Naive thymus-derived CD8-positive, alpha-beta T cell (primary cell): ENCODE measurements at places on chromosomes 5 and 9.

DNA sequence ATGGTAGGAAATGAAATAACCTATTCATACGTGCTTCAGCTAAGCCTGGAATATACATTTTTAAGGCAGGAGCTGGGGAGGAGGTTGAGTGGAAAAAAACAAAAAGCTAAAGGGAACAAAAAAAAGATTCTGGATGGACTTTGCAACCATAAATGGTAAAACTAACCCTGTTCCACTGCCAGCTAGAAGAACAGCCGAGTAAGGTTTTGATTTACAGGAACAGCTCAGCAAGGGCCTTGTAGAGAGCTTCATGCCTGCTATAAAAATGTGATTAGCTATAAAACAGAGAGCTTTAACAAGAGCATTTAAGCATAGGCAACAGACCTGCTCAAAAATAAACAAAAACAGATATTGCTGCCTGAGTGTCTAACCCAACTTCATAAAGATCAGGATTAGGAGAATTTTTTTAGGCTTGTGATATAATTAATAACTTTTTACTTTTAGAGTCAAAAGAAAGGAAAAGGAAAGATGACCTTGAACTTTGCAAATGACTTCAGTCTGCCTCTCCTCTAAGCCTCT, 194.8 kb downstream of the FBXL7 start:
- H3K4me1 ChIP-seq, result no peaks in the 10 kb centered on the region
- H3K36me3 ChIP-seq, result no peaks in the 10 kb centered on the region
- no peak overlapping the region for H3K27ac ChIP-seq
- DNase-seq, result no peak
- no peak overlapping the region for H3K4me3 ChIP-seq

GRCh38 chr5:85159395-85159794, 774.7 kb upstream of the EDIL3 start:
- H3K4me1 ChIP-seq, result no peaks in the 10 kb centered on the region
- no peak for DNase-seq
- no peak overlapping the region for H3K4me3 ChIP-seq
- no peaks in the 10 kb centered on the region for H3K27me3 ChIP-seq

DNA sequence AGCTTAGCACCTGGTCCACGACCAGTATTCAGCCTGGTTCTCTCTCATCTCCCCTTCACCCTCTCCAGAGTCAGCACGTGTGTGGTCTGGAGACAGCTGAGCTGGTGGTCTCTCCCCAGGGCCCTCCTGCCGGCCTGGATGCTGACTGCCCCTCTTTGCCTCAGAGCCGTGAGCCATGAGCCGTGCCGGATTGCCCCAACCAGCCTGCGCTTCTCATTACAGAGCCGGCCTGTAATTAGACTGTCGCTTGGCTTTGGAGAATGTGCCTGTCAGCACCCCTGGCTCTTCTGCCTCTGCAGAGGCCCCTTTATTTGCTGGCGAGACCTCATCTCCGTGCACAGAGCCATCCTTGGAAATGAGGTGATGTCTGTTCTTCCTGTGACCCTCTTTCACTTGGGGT, 118.7 kb upstream of the BOD1 start:
- H3K27ac ChIP-seq, result no peak overlapping the region
- no peak overlapping the region for H3K4me3 ChIP-seq
- no peaks in the 10 kb centered on the region for H3K27me3 ChIP-seq
- no peaks in the 10 kb centered on the region for H3K36me3 ChIP-seq

DNA sequence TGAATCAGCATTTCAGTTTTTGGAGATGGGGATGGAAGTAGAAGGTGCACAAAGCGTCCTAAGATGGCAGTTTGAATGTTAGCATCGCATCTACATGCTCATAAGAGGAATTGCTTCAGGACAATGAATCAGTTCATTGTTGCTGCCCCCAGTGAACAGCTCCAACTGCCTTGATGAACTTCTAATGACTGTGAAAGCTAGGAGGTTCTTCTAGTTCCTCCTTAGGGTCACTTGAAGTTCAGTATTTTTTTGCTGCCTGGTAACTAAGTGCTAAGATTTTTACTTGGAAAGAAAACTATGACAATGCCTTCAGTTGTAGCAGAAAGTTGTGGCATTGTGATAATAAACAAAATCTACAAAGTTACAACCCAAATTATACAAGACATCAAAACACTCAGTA, 271.6 kb downstream of the RAB3C start:
- no peak for DNase-seq
- peaks cover 7% of the 10 kb centered on the region for H3K27me3 ChIP-seq
- H3K27ac ChIP-seq, result no peak overlapping the region
- no peaks in the 10 kb centered on the region for H3K4me1 ChIP-seq

GRCh38 chr5:39892708-39893107, 467.9 kb upstream of the DAB2 start:
- H3K27ac ChIP-seq, result no peak overlapping the region
- no peaks in the 10 kb centered on the region for H3K4me1 ChIP-seq
- no peaks in the 10 kb centered on the region for H3K36me3 ChIP-seq
- no peaks in the 10 kb centered on the region for H3K27me3 ChIP-seq
- no peak overlapping the region for H3K4me3 ChIP-seq
- no peak for DNase-seq

- no peaks in the 10 kb centered on the region for H3K36me3 ChIP-seq
- no peak overlapping the region for H3K27ac ChIP-seq
- DNase-seq, result no peak
- H3K27me3 ChIP-seq, result peaks cover 14% of the 10 kb centered on the region
These were observed 4.4 kb downstream of the IL33 start for GRCh38 chr9:6219981-6220380.

GRCh38 chr5:178527458-178528307, 62.5 kb downstream of the COL23A1 start:
- H3K27ac ChIP-seq, result no peak overlapping the region
- H3K4me1 ChIP-seq, result no peaks in the 10 kb centered on the region
- H3K27me3 ChIP-seq, result no peaks in the 10 kb centered on the region
- H3K36me3 ChIP-seq, result no peaks in the 10 kb centered on the region
- no peak overlapping the region for H3K4me3 ChIP-seq

DNA sequence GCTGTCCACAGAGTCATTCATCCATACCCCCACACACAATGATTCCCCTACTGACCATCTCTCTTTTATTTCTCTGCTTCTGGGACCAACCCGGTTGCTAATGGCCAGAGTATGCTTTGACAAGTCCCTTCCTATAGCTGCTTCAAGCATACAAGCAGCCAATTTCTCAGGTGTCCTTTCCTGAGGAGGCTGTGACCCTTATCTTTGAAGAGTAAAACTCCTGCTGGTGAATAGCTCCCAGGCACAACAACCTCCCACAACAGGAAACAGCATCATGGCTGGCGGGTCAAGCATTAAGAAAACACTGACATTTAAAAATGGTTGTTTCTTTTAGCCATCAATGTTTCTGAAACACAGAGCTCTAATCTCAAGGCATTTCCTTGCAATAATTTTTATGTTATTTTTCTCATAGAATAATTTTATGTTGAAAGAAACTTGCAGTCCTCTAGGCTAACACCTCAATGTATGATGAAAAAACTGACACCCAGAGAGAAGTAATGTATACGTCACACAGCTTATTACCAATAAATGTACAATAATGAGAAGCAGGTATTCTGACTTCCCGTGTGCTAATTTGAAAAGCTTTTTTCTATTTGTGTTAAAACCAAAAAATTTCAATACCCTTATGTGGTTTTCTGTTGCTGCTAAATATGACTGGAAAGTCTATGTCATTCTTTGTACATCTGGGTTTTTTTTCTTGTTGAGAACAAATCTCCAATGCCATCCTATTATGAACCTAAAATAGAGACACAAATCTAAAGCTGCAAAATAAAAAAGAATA, 7.5 kb upstream of the PAM start:
- H3K4me3 ChIP-seq, result no peak overlapping the region
- H3K4me1 ChIP-seq, result peaks cover 6% of the 10 kb centered on the region

- peaks cover 2% of the 10 kb centered on the region for H3K4me1 ChIP-seq
- H3K27ac ChIP-seq, result no peak overlapping the region
- DNase-seq, result no peak
- H3K4me3 ChIP-seq, result no peak overlapping the region
- peaks cover 3% of the 10 kb centered on the region for H3K36me3 ChIP-seq
- peaks cover 11% of the 10 kb centered on the region for H3K27me3 ChIP-seq
These were observed 17.8 kb upstream of the OLFM1 start for GRCh38 chr9:135069558-135070197.

- no peaks in the 10 kb centered on the region for H3K36me3 ChIP-seq
- peaks cover 44% of the 10 kb centered on the region for H3K4me1 ChIP-seq
- no peak overlapping the region for H3K4me3 ChIP-seq
- no peak for DNase-seq
- peak overlapping the region; percentile 94 for H3K27ac ChIP-seq
- H3K27me3 ChIP-seq, result no peaks in the 10 kb centered on the region
These were observed 55.0 kb downstream of the RXRA start for GRCh38 chr9:134381272-134381661.

GRCh38 chr5:148179234-148179824, 11.0 kb downstream of the SPINK14 start:
- H3K27me3 ChIP-seq, result peaks cover 16% of the 10 kb centered on the region
- DNase-seq, result no peak
- H3K4me1 ChIP-seq, result no peaks in the 10 kb centered on the region
- H3K27ac ChIP-seq, result no peak overlapping the region

DNA sequence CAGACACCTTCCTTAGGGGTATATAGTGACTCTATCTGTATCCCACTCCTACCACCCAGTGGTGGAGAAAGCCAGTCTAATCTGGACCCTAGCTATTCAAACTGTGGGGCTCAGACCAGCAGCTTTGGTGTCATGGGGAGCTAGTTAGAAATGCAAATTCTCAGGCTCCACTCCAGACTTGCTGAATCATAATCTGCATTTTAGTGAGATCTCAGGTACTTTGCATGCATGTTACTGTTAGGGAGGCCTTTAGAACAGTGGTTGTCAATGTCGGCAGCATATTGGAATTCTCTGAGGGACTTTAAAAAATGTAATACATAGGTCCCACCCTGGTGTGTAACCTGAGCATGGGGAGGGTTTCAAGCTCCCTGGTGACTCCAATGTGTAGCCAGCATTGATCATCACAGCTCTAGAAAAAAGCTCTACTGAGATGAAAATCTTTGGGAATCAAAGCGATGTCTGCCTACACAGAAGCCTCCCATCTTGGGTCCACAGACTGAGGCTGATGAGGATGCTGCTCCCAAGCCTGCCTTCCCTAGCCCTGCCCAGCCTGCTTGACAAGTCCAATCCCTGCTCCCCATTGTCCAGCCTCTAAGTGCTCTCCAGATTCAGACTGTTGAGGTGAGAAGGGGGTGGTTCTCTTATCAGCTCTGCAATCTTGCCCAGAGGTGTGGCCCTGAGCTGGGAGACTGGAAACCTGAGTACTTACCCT, 11.9 kb upstream of the GM2A start:
- H3K27me3 ChIP-seq, result no peaks in the 10 kb centered on the region
- H3K4me1 ChIP-seq, result peaks cover 40% of the 10 kb centered on the region

GRCh38 chr9:127405344-127406125, 8.6 kb downstream of the SLC2A8 start:
- no peak overlapping the region for H3K27ac ChIP-seq
- H3K4me1 ChIP-seq, result no peaks in the 10 kb centered on the region
- H3K27me3 ChIP-seq, result peaks cover 74% of the 10 kb centered on the region
- DNase-seq, result no peak
- H3K36me3 ChIP-seq, result peaks cover 2% of the 10 kb centered on the region
- no peak overlapping the region for H3K4me3 ChIP-seq

GRCh38 chr9:134192311-134192950, 28.1 kb upstream of the RNU6ATAC start:
- H3K27me3 ChIP-seq, result peaks cover 1% of the 10 kb centered on the region
- no peaks in the 10 kb centered on the region for H3K36me3 ChIP-seq
- peaks cover 8% of the 10 kb centered on the region for H3K4me1 ChIP-seq
- H3K4me3 ChIP-seq, result no peak overlapping the region

- H3K4me1 ChIP-seq, result peaks cover 7% of the 10 kb centered on the region
- no peaks in the 10 kb centered on the region for H3K36me3 ChIP-seq
- no peak for DNase-seq
- H3K27me3 ChIP-seq, result peaks cover 8% of the 10 kb centered on the region
- no peak overlapping the region for H3K27ac ChIP-seq
These were observed 60.9 kb upstream of the GNE start for GRCh38 chr9:36319183-36319582.

- no peaks in the 10 kb centered on the region for H3K4me1 ChIP-seq
- H3K27me3 ChIP-seq, result no peaks in the 10 kb centered on the region
- no peak overlapping the region for H3K27ac ChIP-seq
- DNase-seq, result no peak
- H3K4me3 ChIP-seq, result no peak overlapping the region
These were observed 1129.6 kb downstream of the PTPRD start for GRCh38 chr9:9483175-9483574.

- no peak for DNase-seq
- H3K4me3 ChIP-seq, result peak overlapping the region; percentile 43
- peaks cover 37% of the 10 kb centered on the region for H3K27me3 ChIP-seq
- no peaks in the 10 kb centered on the region for H3K36me3 ChIP-seq
- H3K4me1 ChIP-seq, result no peaks in the 10 kb centered on the region
- H3K27ac ChIP-seq, result no peak overlapping the region
These were observed 1.8 kb downstream of the KLF4 start for GRCh38 chr9:107487521-107488374.

GRCh38 chr5:135386096-135386495, 12.9 kb downstream of the MACROH2A1 start:
- peaks cover 28% of the 10 kb centered on the region for H3K36me3 ChIP-seq
- no peaks in the 10 kb centered on the region for H3K27me3 ChIP-seq
- peaks cover 68% of the 10 kb centered on the region for H3K4me1 ChIP-seq
- DNase-seq, result no peak
- H3K27ac ChIP-seq, result peak overlapping the region; percentile 19
- no peak overlapping the region for H3K4me3 ChIP-seq

- no peaks in the 10 kb centered on the region for H3K27me3 ChIP-seq
- no peak overlapping the region for H3K27ac ChIP-seq
- H3K4me3 ChIP-seq, result no peak overlapping the region
- H3K4me1 ChIP-seq, result peaks cover 32% of the 10 kb centered on the region
- DNase-seq, result no peak
- H3K36me3 ChIP-seq, result no peaks in the 10 kb centered on the region
These were observed 183.2 kb downstream of the AUH start for GRCh38 chr9:91178281-91179236.

GRCh38 chr5:166719991-166720390, 1571.5 kb upstream of the WWC1 start:
- H3K4me1 ChIP-seq, result no peaks in the 10 kb centered on the region
- H3K36me3 ChIP-seq, result no peaks in the 10 kb centered on the region
- H3K27me3 ChIP-seq, result no peaks in the 10 kb centered on the region
- no peak for DNase-seq
- H3K4me3 ChIP-seq, result no peak overlapping the region
- no peak overlapping the region for H3K27ac ChIP-seq

GRCh38 chr9:123926941-123927340, 3.0 kb downstream of the DENND1A start:
- peak overlapping the region; percentile 47 for H3K4me3 ChIP-seq
- no peak for DNase-seq
- peak overlapping the region; percentile 12 for H3K27ac ChIP-seq
- no peaks in the 10 kb centered on the region for H3K27me3 ChIP-seq
- H3K36me3 ChIP-seq, result peaks cover 8% of the 10 kb centered on the region

- DNase-seq, result no peak
- H3K4me1 ChIP-seq, result peaks cover 26% of the 10 kb centered on the region
- H3K36me3 ChIP-seq, result peaks cover 7% of the 10 kb centered on the region
These were observed 5.9 kb downstream of the ZCCHC7 start for GRCh38 chr9:37126214-37126788.

GRCh38 chr5:137498301-137498735, 808 bp downstream of the SPOCK1 start:
- H3K4me3 ChIP-seq, result no peak overlapping the region
- peaks cover 2% of the 10 kb centered on the region for H3K4me1 ChIP-seq
- DNase-seq, result no peak
- no peaks in the 10 kb centered on the region for H3K36me3 ChIP-seq
- H3K27me3 ChIP-seq, result peaks cover 12% of the 10 kb centered on the region

GRCh38 chr9:21680590-21680989, 121.8 kb upstream of the MTAP start:
- H3K4me3 ChIP-seq, result no peak overlapping the region
- H3K27me3 ChIP-seq, result no peaks in the 10 kb centered on the region
- peaks cover 12% of the 10 kb centered on the region for H3K4me1 ChIP-seq
- no peak for DNase-seq
